NB4 (cell line): ENCODE measurements at places on chromosomes 16 and 17.

- peak; percentile 49 for DNase-seq
Measured at GRCh38 chr16:4612474-4612931, 2.2 kb downstream of the UBALD1 start.

DNA sequence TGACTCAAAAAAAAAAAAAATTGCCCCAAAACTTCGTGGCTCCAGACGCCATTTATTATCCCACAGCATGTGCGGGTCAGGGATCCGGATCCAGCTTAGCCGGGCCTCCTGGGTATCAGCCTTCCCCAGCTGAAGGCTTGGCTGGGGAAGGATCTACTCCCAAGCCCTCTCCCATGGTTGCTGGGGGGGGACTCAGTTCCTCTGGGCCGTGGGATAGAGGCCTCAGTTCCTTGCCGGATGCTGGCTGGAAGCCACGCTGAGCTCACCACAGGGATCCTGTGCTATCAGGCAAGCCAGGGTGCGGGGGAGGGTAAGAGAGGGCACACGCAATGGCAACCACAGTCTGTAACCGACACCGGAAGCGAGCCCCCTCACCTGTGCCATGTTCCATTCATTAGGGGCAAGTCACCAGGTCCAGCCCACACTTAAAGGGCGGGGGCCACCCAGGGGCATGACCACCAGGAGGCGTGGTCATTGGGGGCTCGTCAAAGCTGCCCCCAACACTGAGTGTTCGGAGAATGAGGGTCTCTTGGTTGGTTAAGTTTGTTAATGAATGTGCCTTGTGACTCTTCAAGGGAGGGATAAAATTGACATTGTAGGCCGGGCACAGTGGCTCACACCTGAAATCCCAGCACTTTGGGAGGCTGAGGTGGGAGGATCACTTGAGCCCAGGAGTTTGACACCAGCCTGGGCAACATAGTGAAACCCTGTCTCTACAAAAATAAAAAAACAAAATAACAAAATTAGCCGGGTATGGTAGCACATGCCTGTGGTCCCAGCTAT, 210.0 kb upstream of the GSE1 start:
- DNase-seq, result peak; percentile 97

GRCh38 chr16:30778549-30779244, 8.3 kb downstream of the ZNF629 start:
- DNase-seq, result peak; percentile 81

- peak; percentile 34 for DNase-seq
Measured at GRCh38 chr16:23699100-23699499, 13.9 kb downstream of the ERN2 start.

GRCh38 chr16:11797957-11798299, 870 bp upstream of the ZC3H7A start:
- DNase-seq, result no peak

GRCh38 chr17:20066253-20066652, 57.1 kb downstream of the SPECC1 start:
- no peak for DNase-seq
